Stimulated activated CD4-positive, alpha-beta T cell treated with anti-CD3 and anti-CD28 coated beads, Interleukin-1b, Interleukin-23, amount 100 ng/mL, for 48 hours (primary cell): ENCODE measurements at places on chromosomes 3 and 15.

DNA sequence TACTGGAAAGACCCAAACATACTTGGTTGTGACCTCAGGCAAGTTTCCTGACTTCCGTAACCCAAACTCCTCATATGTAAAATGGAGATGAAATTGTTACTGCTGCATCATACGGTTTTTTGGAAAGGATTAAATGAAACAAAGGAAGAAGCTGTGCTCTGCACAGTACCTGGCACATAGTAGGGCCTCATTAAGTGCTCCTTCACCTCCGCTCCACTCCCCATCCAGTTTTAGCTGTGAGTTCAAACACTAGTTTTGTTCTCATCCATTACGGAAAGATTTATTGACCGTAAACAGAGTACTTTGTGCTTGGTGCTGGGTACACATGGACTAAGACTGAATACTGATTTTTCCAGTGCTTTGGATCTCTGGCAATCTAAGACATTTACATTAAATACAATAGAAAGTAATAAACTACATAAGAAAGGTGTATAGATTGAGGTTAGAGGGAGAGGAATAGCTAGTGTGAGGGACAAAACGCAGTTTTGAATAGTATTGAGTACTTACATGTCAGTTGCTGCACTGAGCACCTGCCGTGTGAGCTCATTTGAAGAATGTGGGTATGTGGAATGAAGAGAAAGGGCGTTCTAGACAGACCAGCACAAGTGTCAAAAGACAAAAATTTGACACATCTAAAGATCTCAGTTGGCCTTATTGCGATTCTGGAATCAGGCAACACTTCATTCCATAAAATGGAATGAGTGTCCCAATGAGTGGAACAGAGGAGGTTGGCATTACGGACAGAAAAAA, 594 bp upstream of the ICE2 start:
- no peak for DNase-seq

DNA sequence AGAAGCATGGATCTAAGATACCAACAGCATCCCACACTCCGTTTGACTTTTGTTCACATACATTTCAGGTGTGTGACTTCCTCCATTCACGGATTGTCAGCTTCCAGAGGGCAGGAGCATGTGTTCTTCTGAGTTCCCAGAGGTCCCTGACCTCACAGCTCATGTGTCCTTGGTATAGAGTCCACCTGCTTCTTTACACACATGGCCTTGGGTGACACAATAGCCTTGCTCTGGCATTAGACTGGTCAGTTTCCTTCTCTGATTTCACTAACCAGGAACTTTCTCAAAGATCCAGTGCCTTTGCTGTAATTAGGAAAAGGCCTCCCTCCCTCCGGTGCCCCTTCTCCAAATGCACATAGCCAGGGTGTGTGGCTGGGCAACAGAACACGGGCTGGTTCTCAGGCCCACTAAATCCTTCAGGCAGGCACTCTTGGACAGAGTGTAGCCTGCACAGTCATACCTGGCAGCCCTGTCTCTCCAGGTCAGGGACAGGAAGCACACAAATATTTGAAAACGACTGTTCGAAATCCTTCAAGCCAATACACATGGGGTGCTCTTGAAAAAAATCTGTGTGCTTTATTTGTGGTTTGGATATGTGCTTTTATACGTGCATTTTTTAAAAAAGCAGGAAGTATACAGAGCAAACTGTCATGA, 81.1 kb downstream of the TRIM42 start:
- DNase-seq, result no peak

- DNase-seq, result peak; percentile 10
These were observed 78.9 kb upstream of the SKOR1 start for GRCh38 chr15:67746450-67746849.

DNA sequence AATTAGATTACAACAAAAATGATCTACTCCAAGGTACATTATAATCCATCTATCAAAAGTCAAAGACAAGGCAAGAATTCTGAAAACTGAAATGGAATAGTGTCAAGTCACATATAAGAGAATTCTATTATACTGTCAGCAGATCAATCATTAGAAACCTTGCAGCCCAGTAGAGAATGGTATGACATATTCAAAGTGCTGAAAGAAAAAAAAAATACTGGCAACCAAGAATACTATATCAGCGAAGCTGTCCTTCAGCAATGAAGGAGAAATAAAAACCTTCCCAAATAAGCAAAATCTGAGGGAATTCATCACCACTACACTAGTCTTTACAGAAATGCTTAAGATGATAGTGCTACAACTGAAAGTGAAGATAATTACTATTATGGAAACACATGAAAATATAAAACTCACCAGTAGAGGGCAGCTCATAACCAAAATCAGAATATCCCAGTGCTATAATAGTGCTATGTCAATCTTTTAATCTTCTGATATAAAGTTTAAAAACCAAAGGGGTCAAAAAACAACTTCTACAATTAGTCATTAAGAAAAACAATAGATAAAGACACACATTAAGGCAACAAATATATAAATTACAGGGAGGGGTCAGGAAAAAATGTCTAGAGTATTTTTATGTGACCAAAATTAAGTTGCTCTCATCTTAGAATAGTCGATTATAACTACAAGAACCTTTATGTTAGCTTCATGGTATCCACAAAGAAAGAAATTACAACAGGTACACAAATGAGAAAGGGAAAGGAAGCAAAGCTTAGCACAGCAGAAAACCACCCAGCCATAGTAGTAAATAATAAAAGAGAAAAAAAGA, 190.7 kb upstream of the CNTN6 start:
- no peak for DNase-seq

- DNase-seq, result no peak
These were observed 39.5 kb upstream of the GRM7 start for GRCh38 chr3:6821411-6821810.

DNA sequence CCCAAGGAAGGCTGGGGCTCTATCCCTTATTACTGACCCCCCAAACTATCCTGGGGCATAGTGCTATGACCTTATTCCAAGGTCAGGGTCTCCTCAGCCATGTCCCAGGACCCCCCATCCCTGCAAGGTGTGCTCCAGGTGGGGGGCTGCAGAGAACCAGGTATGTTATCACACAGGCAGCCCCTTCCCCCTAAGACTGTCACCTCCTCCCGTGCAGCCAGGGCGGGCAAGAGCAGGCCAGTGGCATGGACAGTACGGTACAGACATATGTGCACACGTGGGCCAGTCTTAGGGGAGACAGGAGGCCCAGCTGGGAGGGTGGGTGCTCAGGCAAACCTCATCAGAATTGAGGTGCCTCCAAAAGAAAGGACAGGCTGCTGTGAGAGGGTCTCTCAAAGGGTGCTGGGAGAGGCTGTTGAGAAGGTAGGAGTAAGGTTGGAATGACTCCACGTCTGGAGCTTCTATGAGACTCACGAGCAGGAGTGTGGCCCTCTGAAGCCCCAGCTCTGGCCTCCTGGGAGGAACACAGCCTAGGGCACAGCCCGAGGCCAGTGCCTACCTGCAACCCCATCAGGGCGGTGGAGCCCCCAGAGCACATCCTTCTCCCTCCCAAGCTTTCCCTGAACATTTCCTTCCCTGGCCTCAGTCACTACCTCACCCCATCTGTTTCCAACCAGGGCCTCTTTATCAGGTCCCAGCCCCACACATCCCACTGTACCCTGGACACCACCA, 1.7 kb upstream of the COL7A1 start:
- DNase-seq, result no peak

- no peak for DNase-seq
These were observed 37.2 kb downstream of the SLC6A6 start for GRCh38 chr3:14439501-14440167.

- DNase-seq, result no peak
These were observed 58.7 kb upstream of the MYRIP start for GRCh38 chr3:39750712-39751111.

GRCh38 chr3:51373658-51374421, 11.3 kb upstream of the MANF start:
- DNase-seq, result no peak

DNA sequence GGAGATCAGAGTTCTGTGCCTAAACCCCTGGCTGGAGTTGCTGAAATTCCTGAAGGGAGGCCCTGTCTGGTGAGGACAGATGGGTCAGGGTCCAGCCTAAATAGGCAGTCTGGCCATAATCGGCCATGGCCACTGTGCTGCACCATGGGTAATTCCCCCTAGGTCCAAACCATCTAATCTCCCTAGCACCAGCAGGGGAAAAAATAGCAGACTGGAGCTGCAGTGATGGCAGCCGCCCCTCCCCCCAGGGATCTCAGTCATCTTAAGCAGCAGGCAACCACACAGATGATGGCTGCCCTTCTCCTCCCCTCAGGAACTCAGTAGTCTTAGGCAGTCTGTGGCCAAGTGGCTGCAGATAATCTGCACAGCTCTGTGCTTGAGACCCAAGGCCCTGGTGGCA, 68.4 kb upstream of the CD96 start:
- no peak for DNase-seq

DNA sequence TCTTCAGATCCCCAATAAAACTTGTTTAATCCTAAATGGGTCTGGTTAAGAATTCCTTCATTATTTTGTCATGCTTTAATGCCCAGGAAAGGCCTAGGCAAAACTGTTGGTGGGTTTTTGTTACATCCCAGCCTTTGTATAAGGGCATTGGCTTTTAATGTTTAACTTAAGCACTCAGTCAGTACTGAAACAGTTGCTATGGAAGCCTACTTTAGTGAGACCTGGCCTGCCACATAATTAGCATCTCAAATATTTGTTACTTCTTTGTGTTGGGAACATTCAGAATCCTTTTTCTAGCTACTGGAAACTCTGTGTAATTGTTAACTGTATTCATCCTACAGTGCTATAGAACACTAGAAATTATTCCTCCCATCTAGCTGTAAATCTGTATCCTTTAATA, 369.6 kb upstream of the ATP10A start:
- DNase-seq, result no peak

DNA sequence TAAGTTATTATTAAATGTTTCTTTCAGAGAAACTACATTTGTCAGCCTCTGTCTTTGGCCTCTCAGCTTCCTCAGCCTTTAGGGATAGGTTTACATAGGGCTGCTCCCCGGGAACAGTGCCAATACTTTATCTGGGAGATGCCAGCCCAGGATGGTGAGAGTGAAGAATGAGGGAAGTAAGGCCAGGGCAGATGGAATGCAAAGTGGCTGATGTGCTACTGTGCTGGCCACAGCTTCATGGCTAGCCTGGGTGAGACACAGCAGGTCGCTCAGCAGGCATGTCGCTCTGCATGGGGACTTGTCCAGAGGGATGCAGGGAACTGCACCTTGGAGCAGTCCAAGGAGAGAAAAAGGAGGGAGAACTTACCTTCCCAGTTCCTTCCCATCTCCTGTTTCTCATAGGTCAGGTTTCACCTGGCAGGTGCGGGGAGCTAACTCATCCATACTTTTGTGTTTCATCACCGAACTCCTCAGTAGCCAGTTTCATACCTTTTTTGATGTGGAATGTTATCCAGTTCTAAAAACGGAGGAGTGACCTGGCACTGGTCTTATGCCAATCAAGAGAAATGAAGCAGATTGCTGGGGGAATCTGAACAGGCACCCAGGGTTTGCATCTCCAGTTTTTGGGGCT, 30.9 kb upstream of the C15orf39 start:
- DNase-seq, result no peak

- DNase-seq, result no peak
These were observed 22.7 kb downstream of the LARS2 start for GRCh38 chr3:45411081-45411480.

DNA sequence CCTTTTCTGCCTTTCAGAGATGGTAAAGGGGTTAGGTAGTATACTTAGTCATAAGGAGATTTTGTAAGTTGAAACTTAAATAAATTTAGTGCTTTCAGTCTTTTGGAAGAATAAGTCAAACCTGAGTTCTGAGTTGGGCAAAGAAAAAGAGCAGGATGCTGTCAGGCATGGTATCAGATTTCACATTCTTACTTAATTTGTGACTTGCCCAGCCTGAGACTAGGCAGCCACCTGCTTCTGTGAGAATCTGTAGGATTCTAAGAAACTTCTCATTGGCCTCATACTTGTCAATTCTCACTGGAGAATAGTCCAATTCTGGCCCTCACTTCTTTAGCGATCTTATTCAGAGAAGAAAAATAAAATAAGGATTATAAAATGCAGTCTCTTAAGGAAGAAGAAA, 577.5 kb downstream of the DIPK2A start:
- no peak for DNase-seq

DNA sequence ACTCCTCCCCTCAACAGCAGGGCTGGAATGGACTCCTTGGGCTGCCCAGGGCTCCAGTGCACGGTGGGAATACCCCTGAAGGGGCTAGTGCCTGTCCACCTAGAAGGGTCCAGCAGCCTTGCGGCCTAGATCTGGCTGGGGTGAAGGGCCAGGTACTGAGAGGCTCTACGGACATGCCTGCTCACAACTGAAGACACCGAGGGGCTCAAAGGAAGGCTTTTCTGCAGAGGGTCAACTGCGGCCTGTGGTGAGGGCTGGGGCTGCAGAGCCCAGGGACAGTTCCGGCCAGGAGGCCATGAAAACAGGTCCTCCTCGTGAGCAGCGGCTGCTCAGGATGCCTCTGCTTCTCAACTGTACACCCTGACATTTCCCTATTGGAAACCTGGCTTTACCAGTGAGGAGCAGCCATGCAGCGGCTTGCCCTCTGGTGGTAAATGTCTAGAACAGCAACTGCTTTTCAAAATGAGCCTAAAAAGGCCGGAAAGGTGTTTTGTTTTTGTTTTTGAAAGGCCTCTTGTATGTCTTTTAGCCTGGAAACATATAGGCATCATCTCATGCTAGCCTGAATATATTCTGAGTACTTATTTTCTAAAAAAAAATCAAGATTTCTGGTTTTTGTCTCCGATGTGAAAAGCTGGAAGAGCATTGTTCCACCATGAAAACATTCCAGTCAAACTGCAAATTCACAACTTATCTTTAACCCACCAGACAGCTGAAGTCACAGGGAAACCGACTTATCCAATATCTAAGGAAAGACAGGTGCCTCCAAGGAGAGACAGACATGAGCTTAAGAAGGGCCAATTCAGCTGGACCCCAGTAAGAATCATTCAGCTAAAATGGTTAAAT, 163.4 kb downstream of the KLF13 start:
- DNase-seq, result peak; percentile 44

DNA sequence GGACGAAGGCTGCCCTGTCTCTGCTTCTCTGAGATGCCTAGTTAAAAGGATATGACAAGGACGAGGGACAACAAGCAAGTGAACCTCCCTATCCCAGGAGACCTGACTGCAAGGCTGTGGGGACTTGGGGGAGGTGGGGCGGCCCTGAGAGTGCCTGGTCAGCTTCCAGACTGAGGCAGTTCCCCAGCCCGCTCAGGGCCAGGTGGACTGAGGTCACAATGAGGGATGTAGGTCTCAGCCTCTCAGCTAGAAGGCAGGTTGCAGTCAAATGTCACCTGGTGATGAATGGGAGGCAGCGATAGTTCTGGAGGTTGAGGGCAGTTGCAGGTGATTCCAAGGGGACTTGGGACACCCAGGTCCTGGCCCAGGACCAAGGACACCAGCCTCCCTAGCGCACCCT, 30.6 kb downstream of the TKT start:
- no peak for DNase-seq

GRCh38 chr15:42133886-42134502, 22.4 kb downstream of the PLA2G4F start:
- DNase-seq, result peak; percentile 72

GRCh38 chr3:157650172-157650571, 147.0 kb upstream of the VEPH1 start:
- no peak for DNase-seq
